ENCODE measurements at places on chromosomes 7 and 10.

DNA sequence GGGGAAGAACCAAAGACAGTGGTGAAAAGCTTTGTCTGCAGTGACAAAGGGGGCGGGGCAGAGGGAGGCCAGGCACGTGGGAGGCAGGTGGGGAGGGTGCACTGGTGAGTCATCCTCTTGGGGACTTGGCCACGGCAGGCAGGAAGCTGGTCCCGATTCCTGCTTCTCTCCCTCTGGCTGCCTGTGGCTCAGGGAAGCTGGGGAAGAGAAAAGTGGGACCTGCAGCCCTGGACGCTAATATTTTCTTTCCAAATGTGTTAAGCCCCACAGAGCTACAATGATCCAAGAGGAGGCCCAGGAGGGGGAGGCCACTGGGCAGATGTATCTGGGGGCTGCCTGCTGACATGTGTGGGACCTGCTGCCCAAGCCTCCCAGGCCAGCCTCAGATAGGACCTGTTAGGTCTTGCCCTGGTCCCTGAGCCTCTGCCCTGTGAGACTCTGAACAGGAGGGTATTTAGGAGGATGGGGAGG, 231.8 kb downstream of the KCNMA1 start:
- no peaks in the 10 kb centered on the region for H3K27me3 ChIP-seq
- no peaks in the 10 kb centered on the region for H3K36me3 ChIP-seq
- H3K4me1 ChIP-seq, result no peaks in the 10 kb centered on the region
- no peak overlapping the region for H3K27ac ChIP-seq

- no peaks in the 10 kb centered on the region for H3K27me3 ChIP-seq
- H3K4me3 ChIP-seq, result no peak overlapping the region
- H3K36me3 ChIP-seq, result peaks cover 21% of the 10 kb centered on the region
- peaks cover 5% of the 10 kb centered on the region for H3K4me1 ChIP-seq
Measured at GRCh38 chr7:6012355-6013104, 3.5 kb downstream of the AIMP2 start.

DNA sequence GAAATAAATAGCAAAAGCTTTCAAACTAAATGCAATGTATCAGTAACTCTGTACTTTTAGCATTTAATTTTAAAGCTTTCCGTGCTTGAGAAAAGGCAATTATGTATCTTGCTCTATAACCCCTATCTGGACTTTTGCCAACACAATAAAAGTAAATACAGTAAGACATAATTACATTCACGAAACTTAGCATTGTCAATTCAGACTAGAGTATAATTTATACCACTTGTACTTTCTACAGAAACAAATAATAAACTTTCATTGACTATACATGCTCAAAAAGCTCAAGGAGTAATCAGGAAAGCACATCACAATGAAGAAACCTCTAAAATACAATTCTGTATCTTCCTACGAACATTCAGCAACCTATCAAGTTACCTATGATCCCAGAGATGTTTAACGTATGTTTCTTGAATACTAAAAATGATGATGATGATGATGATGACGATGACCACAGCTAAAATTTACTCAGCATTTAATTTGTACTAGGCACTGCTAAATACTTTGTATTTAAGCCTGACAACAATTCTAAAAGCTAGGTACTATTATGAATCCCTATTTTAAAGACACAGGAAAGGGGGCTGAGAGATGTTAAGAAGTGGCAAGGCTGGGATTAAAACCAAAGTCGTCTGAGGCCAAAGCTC, 44.9 kb downstream of the MINDY3 start:
- DNase-seq, result no peak
- H3K4me3 ChIP-seq, result no peak overlapping the region
- no peaks in the 10 kb centered on the region for H3K4me1 ChIP-seq
- no peak overlapping the region for H3K27ac ChIP-seq
- H3K36me3 ChIP-seq, result no peaks in the 10 kb centered on the region

- peak; percentile 85 for DNase-seq
- H3K4me3 ChIP-seq, result no peak overlapping the region
- H3K4me1 ChIP-seq, result no peaks in the 10 kb centered on the region
- peak overlapping the region; percentile 80 for H3K27ac ChIP-seq
- peaks cover 3% of the 10 kb centered on the region for H3K36me3 ChIP-seq
Measured at GRCh38 chr7:65037740-65038688, 31.5 kb upstream of the ERV3-1 start.

GRCh38 chr10:78657163-78657861, 411.5 kb upstream of the ZMIZ1 start:
- no peaks in the 10 kb centered on the region for H3K27me3 ChIP-seq
- H3K27ac ChIP-seq, result no peak overlapping the region
- no peak overlapping the region for H3K4me3 ChIP-seq
- H3K36me3 ChIP-seq, result no peaks in the 10 kb centered on the region

DNA sequence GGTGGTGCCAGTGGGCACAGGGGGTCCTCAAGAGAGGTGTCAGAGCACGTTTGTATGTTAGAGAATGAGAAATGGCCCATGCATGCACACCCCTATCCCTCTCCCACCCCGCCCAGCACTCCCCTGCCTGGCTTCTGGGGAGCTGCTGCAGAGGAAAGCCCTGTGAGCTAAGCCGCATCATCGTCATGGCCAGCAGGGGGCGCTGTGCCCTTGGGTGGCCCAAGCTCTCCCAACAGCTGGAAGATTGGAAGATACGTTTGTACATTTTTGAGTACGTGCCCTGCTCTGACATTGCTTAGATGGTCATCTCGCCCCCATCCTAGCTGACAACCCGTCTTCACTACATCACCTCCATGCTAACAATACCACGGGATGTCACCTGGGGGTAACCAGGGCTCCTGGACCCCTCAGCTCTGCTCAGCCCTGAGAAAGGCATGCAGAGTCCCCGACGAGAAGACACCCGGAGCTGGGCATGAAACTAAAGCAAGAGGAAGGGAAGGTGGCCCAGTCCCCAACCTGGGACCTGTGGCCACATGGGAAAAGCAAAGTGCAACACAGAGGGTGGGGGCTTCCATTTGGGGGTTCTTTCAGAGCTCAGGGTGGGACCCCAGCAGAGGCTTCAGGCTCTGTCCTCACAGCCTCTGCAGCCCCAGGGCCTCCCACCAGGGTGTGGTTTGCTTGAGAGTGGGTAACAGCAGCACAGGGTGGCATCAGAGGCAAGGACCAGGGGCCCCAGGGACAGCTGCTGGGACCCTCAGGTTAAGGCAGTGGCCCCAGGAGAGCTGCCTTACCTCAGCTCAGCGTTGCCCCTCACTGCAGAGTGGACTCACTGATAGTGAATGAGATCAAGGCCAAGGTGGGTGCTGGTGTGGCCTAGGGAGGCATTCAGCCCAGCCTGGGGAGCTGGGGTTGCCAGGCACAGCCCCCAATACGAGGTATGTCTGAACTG, 136.6 kb downstream of the PTPN20 start:
- peak; percentile 49 for DNase-seq
- H3K27ac ChIP-seq, result no peak overlapping the region
- peaks cover 6% of the 10 kb centered on the region for H3K4me1 ChIP-seq
- H3K27me3 ChIP-seq, result no peaks in the 10 kb centered on the region
- no peak overlapping the region for H3K4me3 ChIP-seq

GRCh38 chr10:80540136-80540535, 2.4 kb downstream of the SH2D4B start:
- DNase-seq, result no peak
- peaks cover 7% of the 10 kb centered on the region for H3K4me1 ChIP-seq
- no peak overlapping the region for H3K4me3 ChIP-seq
- H3K36me3 ChIP-seq, result no peaks in the 10 kb centered on the region
- no peaks in the 10 kb centered on the region for H3K27me3 ChIP-seq
- no peak overlapping the region for H3K27ac ChIP-seq

GRCh38 chr7:31069860-31070555, 17.9 kb downstream of the ADCYAP1R1 start:
- H3K27ac ChIP-seq, result no peak overlapping the region
- no peaks in the 10 kb centered on the region for H3K36me3 ChIP-seq
- H3K4me3 ChIP-seq, result no peak overlapping the region

- H3K27me3 ChIP-seq, result no peaks in the 10 kb centered on the region
- peak; percentile 32 for DNase-seq
- no peaks in the 10 kb centered on the region for H3K36me3 ChIP-seq
- no peak overlapping the region for H3K27ac ChIP-seq
- no peaks in the 10 kb centered on the region for H3K4me1 ChIP-seq
- no peak overlapping the region for H3K4me3 ChIP-seq
Measured at GRCh38 chr7:88789480-88790064, 6.0 kb downstream of the TEX47 start.

DNA sequence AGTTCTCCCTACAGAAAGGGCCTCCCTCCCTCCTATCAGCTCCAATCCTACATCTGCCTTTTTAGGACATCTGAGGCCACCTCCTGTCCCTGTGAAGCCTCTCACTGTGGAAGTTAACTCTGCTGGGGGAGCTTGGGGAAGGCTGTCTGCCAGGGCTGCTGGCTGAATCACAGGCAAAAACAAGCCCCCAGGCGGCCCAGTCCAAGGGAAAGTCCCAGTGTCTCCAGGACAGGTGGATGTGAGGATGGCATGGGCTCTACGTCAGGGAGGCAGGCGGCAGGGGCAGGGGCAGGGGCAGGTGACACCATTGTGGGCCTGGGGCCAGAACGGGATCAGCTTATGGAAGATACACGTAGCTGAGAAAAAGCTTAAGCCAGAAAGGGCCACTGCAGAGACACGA, 240.2 kb downstream of the MAD1L1 start:
- DNase-seq, result no peak
- H3K27ac ChIP-seq, result no peak overlapping the region
- no peak overlapping the region for H3K4me3 ChIP-seq
- no peaks in the 10 kb centered on the region for H3K27me3 ChIP-seq

DNA sequence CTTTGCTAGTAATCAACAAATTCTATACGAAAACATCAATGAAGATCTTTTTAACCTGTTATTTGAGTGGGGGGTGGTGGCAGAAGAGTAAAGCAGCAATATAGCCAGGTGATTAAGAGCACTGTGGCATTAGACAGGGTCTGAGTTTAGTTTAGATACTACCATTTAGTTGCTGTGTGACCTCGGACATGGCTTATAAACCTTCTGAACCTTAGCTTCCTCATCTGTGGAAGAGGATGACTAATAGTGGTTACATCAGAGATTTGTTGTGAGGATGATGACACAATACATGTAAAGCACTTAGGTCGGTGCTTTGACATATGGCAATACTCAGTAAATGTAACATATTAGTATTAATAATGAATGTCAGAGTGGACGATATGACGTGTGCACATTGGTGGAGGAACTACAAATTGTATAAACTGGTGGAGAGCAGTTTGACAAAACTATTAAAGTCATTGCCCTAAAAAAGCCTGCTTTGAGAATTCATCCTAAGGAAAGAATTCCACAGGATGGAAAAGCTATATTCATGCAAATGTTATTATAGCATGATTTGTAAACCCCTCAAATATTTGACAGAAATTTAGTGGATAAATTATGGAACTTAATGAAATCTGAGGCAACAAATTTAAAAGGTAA, 24.3 kb downstream of the SPAG6 start:
- no peak overlapping the region for H3K27ac ChIP-seq
- H3K4me1 ChIP-seq, result no peaks in the 10 kb centered on the region
- H3K27me3 ChIP-seq, result no peaks in the 10 kb centered on the region
- H3K4me3 ChIP-seq, result no peak overlapping the region
- no peak for DNase-seq

- H3K4me3 ChIP-seq, result no peak overlapping the region
- peaks cover 6% of the 10 kb centered on the region for H3K4me1 ChIP-seq
- H3K27ac ChIP-seq, result no peak overlapping the region
Measured at GRCh38 chr10:8444630-8445029, 390.1 kb downstream of the GATA3 start.

- DNase-seq, result no peak
- peaks cover 4% of the 10 kb centered on the region for H3K4me1 ChIP-seq
- H3K4me3 ChIP-seq, result no peak overlapping the region
- no peaks in the 10 kb centered on the region for H3K27me3 ChIP-seq
- H3K36me3 ChIP-seq, result no peaks in the 10 kb centered on the region
- no peak overlapping the region for H3K27ac ChIP-seq
Measured at GRCh38 chr7:39686261-39686924, 63.0 kb downstream of the RALA start.

GRCh38 chr7:157740251-157740798, 403.5 kb downstream of the DNAJB6 start:
- no peaks in the 10 kb centered on the region for H3K27me3 ChIP-seq
- DNase-seq, result no peak
- H3K4me3 ChIP-seq, result no peak overlapping the region
- no peaks in the 10 kb centered on the region for H3K36me3 ChIP-seq
- no peak overlapping the region for H3K27ac ChIP-seq

GRCh38 chr10:76902949-76903348, 734.7 kb downstream of the KCNMA1 start:
- H3K36me3 ChIP-seq, result no peaks in the 10 kb centered on the region
- no peak overlapping the region for H3K4me3 ChIP-seq
- no peak overlapping the region for H3K27ac ChIP-seq
- no peaks in the 10 kb centered on the region for H3K4me1 ChIP-seq
- H3K27me3 ChIP-seq, result no peaks in the 10 kb centered on the region

DNA sequence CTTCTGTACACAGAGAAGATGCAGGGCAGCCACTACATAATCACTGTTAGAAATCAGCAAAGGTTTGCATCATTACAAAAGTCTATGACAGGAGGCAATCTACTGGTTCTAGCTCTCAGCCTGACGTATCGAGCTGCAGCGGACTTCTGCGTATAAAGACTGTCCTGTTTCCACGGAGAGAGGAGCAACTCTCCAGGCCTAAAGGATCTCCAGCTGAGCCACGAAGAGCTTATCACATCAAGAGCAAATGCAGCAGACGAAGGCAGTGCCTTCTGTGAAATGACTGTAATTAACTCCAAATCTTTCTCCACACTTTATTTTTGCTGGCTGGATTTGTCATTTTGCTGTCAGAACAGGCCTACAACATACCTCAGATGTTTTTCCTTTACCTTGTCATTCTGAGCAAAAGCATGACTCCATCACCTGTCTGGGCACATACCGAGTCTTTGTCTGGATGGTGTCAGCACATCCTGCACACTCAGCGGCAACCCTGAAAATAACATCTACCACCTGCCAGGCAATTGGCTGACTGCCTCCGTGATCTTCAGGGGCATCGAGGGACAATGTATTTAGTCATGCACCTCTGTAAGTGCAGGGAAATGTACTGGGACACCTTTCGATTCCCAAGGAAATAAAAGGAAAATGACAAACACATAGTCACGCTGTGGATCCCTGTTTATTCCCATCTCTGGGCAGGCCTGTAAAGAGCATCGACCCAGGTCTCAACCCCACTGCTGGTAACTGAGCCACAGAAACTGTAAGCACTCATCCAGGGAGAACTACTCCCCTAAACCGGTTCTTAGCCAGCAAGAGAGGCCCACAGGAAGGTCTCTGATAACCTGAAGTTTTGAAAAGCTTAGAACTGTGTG, 26.3 kb upstream of the SH3PXD2A start:
- H3K36me3 ChIP-seq, result peaks cover 88% of the 10 kb centered on the region
- H3K4me1 ChIP-seq, result no peaks in the 10 kb centered on the region
- no peaks in the 10 kb centered on the region for H3K27me3 ChIP-seq
- no peak for DNase-seq
- no peak overlapping the region for H3K4me3 ChIP-seq

Data from naive thymus-derived CD4-positive, alpha-beta T cell (primary cell).